ENCODE measurements at places on chromosomes 4 and X. TPM values are rescaled to one million over a fixed set of nuclear protein-coding genes. Genes with fewer than 3 reads are reported as not detected.

EVC2 gene
- total RNA-seq = 13.2 TPM

- no peak for DNase-seq
- H3K4me1 ChIP-seq = no peaks in the 10 kb centered on the region
- no peak overlapping the region for H3K4me3 ChIP-seq
These were observed 33.2 kb downstream of the NBDY start for GRCh38 chrX:56762220-56762619.

- no peaks in the 10 kb centered on the region for H3K36me3 ChIP-seq
- H3K4me1 ChIP-seq = no peaks in the 10 kb centered on the region
- peaks cover 8% of the 10 kb centered on the region for H3K27me3 ChIP-seq
- no peak for DNase-seq
- no peak overlapping the region for H3K4me3 ChIP-seq
- no peak overlapping the region for H3K27ac ChIP-seq
These were observed 85.3 kb downstream of the ABLIM2 start for GRCh38 chr4:8073206-8073863.

GRCh38 chr4:138859254-138859653 is 156.3 kb upstream of the NOCT start:
- DNase-seq = no peak
- H3K27me3 ChIP-seq = no peaks in the 10 kb centered on the region
- no peaks in the 10 kb centered on the region for H3K4me1 ChIP-seq
- H3K4me3 ChIP-seq = no peak overlapping the region
- H3K36me3 ChIP-seq = no peaks in the 10 kb centered on the region

GRCh38 chr4:136392576-136392975 is 1139.7 kb downstream of the PCDH18 start:
- no peaks in the 10 kb centered on the region for H3K36me3 ChIP-seq
- no peak for DNase-seq
- H3K27ac ChIP-seq = no peak overlapping the region

DNA sequence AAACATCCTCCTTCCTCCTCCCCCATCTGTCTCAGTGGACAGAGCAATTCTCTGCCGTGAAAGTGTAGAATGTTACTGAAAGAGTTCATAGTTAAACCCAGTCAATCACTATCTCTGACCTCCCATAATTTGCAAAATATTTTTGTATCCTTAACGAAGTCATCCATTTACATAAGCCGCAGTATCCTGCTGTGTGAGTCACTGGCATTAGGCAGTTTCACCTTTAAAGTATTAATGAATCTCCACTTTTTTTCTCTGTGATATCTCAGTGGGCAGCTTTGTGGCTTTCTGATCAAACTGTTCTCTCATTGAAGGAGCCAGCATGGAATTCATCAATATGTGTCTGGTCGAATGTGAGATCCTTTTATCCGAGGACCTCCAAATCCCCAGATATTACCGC is 678.6 kb upstream of the TENM3 start:
- H3K27me3 ChIP-seq = no peaks in the 10 kb centered on the region
- no peak for DNase-seq
- no peaks in the 10 kb centered on the region for H3K36me3 ChIP-seq
- H3K27ac ChIP-seq = no peak overlapping the region
- no peaks in the 10 kb centered on the region for H3K4me1 ChIP-seq

DMRTC1B gene
- not detected for total RNA-seq

PCSK1N gene
- total RNA-seq = 23.3 TPM

- H3K4me1 ChIP-seq = peaks cover 36% of the 10 kb centered on the region
- H3K27ac ChIP-seq = peak overlapping the region; percentile 66
- no peak for DNase-seq
- no peak overlapping the region for H3K4me3 ChIP-seq
- peaks cover 31% of the 10 kb centered on the region for H3K36me3 ChIP-seq
These were observed 236.8 kb downstream of the ARHGAP10 start for GRCh38 chr4:147968641-147969040.

DNA sequence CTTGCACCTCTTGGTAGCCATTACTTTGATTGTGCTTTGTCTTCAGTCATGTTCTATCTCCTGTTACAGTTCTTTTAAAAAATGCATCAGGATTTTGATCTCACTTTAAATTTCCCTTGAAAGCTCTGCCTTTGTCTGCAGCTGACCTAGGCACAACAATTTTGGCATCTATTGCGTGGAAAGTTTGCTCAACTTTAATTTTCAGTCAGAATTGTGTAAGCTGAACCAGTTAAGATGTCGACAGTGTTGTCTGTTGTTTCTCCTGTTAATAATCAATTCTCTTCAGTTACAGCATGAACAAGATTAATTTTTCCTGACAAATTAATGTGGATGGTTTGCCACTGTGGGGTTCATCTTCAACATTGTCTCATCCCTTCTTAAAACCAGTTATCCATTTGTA is 34.9 kb downstream of the TIGD2 start:
- DNase-seq = no peak
- H3K4me1 ChIP-seq = no peaks in the 10 kb centered on the region
- no peaks in the 10 kb centered on the region for H3K36me3 ChIP-seq
- no peak overlapping the region for H3K27ac ChIP-seq

FRAS1 gene
- 22.4 TPM for total RNA-seq

- DNase-seq = no peak
- peak overlapping the region; percentile 31 for H3K27ac ChIP-seq
- H3K4me1 ChIP-seq = peaks cover 10% of the 10 kb centered on the region
- H3K4me3 ChIP-seq = peak overlapping the region; percentile 27
- no peaks in the 10 kb centered on the region for H3K36me3 ChIP-seq
These were observed 1.4 kb downstream of the L1CAM start for GRCh38 chrX:153884590-153884989.

SPOCK3 gene
- total RNA-seq = 1.4 TPM

ASB9 gene
- 3.0 TPM for total RNA-seq

TRIM60 gene
- not detected for total RNA-seq
